LNCaP clone FGC (cell line): ENCODE measurements at places on chromosomes 4 and X.

DNA sequence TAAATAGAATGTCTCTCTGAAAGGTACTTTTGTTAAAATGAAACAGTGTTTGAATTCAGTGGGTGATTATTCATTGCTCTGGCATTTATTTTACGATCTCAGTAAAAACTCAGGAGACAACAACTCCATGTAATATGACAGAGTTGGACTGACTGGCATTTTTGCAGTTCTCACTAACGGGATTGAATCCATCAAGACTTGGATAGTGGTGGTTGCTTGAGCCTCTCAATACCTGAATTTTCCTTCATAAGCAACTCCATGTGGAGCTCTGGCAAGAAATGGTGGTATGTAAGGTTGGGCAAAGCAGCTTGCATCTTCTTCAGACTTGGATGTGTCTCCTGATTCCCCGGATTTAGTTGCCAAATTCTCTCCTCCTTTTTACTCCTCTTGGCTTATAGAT lies 72.7 kb downstream of the FRMPD4 start:
- DNase-seq: no peak

DNA sequence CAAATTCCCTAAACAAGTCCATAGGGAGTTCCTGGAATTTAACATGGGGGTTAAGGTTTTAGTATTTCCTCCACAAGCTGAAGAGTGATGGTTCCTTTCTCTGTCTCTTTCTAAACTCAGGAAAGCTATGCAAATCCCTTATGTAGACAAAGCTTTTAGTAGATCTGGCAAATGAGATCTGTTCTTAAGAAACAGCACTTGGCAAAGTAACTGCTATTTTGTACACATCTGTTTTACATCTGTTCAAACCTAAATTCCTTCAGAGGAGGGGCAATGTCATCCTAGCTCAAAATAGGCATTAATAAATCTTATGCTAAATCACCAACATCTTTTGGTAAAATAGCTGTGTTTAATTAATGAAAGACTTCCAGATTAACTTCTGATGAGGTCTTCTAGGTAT lies 137.8 kb upstream of the TBC1D9 start:
- DNase-seq: no peak

- DNase-seq: no peak
Measured at GRCh38 chr4:137572647-137573046, 40.4 kb upstream of the PCDH18 start.

DNA sequence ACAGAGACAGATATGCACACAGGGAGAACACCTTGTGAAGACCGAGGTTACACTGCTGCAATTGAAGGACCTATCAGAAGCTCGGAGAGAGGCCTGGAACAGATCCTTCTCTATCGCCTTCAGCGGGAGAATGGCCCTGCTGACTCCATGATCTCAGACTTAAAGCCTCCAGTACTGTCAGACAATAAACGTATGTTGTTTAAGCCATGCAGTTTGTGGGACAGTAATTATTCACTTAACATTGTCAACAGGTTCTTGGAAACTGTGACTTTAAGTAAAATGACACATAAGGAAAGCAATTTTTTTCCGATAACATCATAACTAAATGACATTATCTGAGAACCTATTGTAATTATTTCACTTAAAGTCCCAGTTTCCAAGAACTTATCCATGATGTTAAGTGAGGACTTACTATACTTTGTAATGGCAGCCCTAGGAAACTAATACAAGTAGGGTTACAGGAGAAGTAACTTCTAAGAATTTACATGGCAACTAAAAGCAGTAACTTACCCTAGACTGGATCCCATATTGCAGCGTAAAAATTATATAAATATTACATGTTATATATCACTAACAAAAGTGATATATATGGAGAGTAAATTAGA lies 180.8 kb upstream of the MAB21L2 start:
- DNase-seq: no peak

DNA sequence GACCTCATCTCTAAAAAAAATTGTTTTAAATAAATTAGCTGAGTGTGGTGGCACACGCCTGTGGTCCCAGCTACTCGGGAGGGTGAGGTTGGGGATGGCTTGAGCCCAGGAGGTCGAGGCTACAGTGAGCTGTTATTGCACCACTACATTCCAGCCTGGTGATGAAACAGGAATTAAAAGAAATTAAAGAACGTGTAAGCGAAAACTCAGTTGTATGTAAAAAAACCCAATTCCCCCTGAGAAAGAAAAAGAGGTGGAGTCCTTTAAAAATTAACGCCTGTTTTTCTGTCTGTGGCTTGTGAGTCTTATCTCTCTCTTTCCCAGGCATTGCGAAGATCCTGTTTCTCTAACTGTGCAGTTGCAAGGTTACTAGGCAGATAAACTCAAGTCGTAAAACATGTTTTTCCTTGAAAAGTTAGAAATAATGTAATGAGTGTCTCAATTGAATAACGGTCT lies 22.1 kb downstream of the EPGN start:
- DNase-seq: no peak

DNA sequence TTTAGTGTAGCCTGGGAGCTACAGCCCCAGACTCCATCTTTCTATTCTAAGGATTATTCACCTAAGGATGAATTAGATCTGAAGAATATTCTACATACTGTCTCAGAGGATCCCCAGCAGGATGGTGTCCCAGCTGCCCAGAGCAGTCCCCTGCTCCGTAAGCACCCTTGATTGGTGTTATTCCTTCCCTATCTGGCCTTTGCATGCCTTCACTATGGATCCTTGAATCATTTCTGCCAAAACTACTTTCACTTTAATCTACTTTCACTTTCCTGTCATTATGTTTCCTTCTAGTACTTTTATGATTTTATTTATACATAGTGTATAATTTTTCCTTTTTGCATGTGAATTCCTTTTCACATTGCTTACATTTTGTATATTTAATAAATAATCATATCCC lies 39.2 kb downstream of the ARHGAP24 start:
- DNase-seq: no peak

DNA sequence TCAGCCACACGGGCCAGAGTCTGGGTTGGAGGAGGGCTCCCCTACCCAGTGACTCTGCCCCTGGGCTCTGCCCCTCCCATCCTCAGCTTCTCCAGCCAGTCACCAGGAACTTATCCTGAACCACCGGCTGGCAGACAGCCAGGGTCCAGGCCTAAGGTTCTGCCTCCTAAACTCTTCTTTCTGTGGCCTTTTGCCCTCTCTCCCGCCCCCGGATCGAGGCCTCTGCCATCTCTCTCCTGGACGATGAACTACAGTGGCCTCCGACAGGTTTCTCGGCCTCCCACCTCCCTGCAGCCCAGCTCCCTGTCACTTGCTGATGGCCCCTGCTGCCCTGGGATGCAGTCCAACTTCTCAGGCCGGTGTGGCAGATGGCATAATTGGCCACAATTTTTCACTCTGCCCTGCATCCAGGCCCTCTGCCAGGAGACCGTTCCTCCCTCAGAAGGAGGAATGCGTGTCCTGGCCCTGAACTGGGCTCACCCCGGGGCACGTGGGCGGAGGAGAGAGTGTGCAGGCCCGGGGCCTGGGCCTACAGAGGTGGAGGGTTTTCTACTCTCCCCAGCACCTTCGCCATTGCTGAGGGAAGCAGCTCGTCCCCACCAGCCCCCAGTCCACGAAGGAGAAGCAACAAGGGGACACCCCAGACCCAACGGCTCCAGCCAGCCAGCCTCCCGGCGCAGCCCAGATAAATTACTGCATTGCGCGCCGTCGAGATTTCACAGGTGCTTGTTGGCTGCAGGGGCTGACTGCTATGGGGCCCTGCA lies 81.9 kb upstream of the LRPAP1 start:
- DNase-seq: peak; percentile 47

DNA sequence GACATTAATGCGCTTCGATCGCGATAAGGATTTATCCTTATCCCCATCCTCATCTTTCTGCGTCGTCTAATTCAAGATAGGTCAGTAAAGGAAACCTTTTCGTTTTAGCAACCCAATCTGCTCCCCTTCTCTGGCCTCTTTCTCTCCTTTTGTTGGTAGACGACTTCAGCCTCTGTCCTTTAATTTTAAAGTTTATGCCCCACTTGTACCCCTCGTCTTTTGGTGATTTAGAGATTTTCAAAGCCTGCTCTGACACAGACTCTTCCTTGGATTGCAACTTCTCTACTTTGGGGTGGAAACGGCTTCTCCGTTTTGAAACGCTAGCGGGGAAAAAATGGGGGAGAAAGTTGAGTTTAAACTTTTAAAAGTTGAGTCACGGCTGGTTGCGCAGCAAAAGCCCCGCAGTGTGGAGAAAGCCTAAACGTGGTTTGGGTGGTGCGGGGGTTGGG lies 528 bp upstream of the FGF2 start:
- no peak for DNase-seq
